ENCODE measurements at places on chromosomes 7 and 10.

- no peak for DNase-seq
Observed at GRCh38 chr10:92801978-92802872, 46.1 kb upstream of the EXOC6 start.

- no peak for DNase-seq
Observed at GRCh38 chr10:69738071-69738470, 63.6 kb upstream of the COL13A1 start.

DNA sequence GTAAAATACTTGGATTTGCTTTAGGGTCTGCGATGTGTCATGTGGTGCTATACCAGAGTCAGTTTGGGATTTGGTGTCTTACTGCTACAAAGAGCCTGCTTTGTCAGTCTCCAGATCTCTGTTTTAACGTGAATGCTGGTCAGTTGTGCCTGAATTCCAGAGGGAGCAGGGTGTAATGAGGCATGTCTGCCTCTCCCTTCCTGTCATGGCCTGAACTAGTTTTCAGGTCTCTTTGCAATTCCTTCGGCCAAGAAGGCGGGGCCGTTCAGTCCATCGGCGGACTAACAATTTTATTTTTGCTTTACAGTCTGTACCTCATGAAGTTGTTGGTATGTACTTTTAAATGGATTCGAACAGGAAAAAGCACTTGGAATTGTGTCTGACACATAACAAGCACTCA lies 465.1 kb upstream of the ADARB2 start:
- DNase-seq, result no peak

GRCh38 chr10:112201334-112201733 lies 17.8 kb upstream of the GPAM start:
- no peak for DNase-seq

GRCh38 chr7:105623906-105624305 lies 42.6 kb upstream of the EFCAB10 start:
- DNase-seq, result no peak

DNA sequence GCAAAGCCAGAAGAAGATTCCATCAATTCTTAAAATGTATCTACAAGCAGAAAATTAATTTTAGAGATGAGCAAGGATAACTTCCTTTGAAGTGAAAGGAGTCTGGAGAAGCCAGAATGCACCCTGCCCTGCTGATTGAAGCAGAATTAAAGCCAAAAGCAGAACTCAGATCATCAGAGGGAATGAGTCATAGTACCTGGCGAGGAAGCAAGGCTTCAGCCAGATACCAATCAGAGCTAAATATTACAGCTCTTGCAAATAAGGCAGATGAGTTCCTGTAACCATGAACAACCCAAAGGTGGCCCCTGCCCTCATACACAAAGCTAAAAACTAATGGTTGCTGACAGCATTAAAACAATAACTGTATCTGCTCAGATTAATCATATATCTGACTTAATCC lies 10.4 kb downstream of the HTR7 start:
- DNase-seq, result no peak

GRCh38 chr10:120184547-120185337 lies 272.3 kb upstream of the PLPP4 start:
- DNase-seq, result no peak

DNA sequence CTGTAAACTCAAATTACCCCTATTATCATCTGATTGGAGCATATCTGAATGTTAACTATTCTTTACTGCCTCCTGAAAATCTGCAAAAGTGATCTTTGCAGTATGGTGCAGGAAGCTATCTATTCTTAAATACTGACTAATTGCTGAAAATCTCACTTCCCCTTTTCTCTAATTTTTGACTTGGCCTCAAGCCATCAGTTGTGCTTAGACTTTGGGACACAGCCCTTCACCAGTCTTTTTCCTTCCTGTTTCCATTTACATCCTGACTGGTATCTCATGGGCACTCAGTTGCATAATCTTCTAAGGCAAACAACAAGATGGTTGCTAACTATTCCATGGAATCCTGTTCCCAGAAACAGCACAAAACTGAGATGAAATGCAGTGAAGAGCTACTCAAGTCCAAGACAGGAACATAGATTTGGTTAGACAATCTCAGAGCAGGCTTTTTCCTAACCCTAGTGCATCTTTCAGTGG lies 228.5 kb downstream of the SORCS1 start:
- DNase-seq, result no peak

DNA sequence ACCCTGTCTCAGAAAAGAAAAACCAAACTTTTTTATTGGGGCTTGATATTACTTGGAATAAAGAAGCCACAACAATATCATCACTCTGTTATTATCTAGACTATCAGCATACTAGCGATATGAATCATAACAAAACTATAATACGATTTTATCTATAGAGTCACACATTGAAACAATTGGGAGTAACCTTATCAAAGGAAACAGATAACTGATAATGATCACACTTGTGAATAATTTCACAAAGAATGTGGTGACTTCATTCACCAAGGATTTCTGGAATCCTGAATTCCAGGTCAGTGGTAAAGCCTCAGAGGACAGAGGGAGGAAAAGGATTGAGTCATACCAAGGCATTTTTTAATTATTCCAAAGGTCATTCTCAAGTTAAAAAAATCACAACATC lies 32.1 kb upstream of the NMT2 start:
- no peak for DNase-seq

DNA sequence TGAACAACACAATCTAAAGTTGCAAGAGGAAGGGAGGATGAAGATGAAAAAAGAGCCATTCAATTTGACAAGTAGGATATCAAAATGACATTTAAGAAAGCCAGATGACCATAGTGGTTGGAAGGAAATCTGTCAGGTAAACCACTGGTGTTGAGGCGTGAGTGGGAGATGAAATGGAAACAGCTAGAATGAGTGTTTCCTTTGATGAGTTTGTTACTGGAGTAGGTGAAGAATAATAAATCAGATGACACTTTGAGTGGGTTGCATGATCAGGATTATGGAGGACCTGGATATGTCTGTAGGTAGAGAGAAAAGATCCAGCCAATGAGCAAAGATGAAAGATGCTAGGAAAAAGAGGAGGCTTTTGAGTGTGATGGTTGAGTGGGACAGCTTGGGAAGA lies 33.1 kb downstream of the AKR1B1 start:
- no peak for DNase-seq

DNA sequence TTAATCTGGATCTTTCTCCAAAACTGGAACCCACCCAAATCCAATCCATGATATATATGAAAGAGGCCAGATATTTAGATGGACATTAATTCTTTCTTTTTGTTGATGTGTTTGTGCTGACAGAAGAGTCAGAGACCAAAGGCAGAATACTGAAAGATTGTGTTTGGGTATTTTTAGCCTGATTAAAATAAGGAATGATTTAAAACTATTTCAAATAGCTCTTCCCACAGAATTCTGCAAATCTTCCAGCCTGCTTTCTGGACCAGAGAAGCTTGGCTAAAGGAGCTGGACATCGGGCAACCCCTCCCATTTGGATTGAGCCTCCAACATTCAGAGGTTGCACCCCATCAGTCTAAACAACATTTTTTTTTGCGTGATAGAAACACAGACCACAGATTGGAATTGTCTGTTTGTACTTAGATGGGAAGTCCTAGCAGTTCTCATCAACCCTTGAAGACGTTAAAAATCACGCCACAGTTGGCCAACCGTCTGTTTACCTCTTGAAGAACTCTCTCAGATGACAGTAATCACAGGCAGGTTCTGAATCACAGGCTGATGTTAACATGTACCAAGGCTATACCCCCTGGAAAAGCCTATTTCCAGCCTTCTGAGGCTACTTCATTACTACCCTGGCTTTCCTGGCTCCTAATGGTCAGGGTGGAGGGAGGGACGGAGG lies 155.2 kb upstream of the NRP1 start:
- DNase-seq, result no peak

DNA sequence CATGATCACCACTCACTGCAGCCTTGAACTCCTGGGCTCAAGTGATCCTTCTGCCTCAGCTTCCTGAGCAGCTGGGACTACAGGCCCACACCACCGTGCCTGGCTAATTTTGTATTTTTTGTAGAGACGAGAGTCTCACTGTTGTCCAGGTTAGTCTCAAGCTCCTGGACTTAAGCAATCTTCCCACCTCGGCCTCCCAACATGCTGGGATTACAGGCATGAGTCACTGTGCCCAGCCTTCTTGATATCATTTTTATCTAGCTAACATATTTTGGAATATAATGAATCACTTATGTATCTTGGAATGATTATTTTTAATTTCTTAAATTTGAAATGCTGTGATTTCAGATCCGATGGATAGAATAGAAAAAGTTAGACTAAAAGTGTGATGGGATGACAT lies 18.4 kb downstream of the ARL4A start:
- no peak for DNase-seq

DNA sequence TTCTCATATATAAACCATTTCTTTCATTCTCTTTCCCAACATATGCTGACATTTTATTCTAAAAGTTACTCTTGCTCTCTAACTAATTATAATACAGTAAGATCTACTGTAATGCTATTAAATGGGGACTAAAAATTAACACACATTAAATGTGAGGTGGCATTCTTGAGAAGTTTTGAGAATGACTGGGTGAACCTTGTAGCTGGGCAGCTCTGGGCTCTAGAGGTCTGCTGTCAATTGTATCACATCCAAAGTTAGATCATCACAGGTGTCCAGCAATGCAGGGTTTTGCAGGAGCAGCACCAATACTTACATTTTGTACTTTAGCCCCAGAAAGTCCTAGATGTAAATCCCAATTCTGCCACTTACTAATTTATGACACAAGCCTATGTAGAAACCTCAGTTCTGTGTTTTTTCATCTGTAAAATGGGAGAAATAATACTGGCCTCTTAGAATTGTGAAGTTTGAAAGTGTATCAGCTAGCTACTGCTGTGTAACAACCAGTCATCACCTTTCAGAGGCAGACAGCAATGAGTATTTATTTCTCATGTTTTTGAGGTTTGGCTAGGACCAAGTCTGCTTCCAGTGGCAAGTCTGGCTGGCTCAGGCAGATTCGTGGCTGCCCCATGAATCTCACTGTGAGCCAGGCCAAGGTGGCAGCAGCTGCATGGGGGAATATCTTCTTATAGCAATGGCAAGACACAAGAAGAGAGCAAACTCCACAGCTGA lies 79.6 kb upstream of the EMX2 start:
- DNase-seq, result no peak

- DNase-seq, result no peak
Observed at GRCh38 chr7:20864221-20864620, 77.5 kb upstream of the SP8 start.

- DNase-seq, result no peak
Observed at GRCh38 chr7:81361769-81362312, 408.0 kb downstream of the HGF start.

GRCh38 chr7:112874909-112875308 lies 84.7 kb upstream of the TMEM168 start:
- no peak for DNase-seq

Data from activated T-cell treated with anti-CD3 and anti-CD28 coated beads, Interleukin-2, amount 50 U/mL, for 1 hour (primary cell).